AG04449 (cell line): ENCODE measurements at places on chromosomes 4 and X.

GRCh38 chrX:74343343-74344279, 39.6 kb downstream of the ZCCHC13 start:
- DNase-seq = peak; percentile 86

DNA sequence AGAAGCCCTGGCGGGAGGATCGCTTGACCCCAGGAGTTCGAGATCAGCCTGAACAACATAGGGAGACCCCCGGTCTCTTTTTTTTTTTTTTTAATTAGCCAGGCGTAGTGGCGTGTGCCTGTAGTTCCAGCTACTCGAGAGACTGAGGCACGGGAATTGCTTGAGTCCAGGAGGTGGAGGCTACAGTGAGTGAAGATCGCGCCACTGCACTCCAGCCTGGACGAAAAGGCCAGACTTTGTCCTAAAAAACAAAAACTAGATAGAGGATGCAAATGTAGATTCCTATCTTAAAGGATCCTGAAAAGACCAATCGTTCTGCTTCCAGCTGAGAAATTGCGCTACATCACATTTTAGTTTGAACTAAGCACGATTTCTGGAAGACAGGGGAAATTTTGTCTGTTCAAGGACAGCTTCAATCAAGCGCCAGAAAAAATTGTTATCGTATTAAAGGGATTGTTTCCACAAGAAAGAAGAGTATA, 627 bp upstream of the HSD17B11 start:
- DNase-seq = no peak

DNA sequence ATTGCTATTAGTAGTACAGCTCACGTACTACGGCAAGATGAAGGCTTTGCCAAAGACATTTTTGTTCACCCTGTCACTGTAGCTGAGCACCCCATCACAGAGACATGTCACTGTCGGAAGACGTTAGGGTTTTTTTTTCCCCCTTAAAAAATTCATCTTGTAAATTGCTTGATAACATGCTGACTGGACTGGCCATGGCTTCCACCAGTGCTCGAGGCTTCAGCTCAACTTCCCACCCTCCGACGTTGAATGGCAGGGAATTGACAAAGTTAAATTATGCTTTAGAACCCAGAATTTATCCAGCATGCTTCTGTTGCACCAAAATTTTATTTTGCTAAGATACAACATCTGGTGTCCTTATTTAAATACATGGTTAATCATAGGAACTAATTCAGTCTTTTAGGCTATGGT, 707 bp upstream of the OTUD4 start:
- no peak for DNase-seq

DNA sequence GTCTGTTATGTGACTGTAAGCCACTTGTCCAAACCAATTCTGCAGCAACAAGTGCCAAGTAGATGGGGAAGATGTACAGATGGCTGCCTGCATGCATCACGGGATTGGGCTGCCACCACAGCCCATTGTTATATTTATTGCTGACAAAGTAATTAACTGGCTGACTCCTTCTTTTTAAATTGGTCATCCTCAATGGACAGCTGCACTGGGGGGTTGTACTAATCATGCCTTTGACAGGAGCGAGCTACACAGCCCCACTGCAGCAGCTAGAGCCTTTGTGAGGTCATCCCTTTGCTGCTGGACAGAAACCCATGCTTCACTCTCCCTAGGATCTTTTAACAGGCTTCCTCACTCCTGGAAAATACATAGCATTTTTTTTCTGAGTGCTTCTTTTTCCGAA, 146.7 kb upstream of the CXXC4 start:
- DNase-seq = no peak

GRCh38 chr4:170229006-170229405, 139.2 kb upstream of the AADAT start:
- no peak for DNase-seq

DNA sequence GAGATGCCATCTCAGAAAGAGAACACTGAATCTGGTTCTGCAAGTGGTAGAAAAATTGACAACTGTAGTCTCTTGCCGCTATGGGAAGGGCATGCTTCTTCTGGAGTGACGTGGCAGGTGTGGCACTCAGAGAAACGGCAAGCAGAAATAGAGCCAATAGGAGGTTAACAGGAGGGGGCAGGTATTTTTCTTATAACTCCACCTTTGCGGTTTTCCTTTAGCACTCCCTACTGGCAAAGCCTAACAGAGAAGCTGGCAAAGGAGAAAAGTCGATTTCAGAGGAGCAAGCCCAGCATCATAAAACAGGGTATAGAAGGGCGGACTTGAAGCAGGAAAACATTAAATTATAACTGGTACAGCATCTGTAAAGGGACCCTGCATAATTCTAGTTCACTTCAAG, 1382.2 kb downstream of the PCDH18 start:
- DNase-seq = no peak

- no peak for DNase-seq
These were observed 62.7 kb upstream of the HELT start for GRCh38 chr4:184955636-184956035.

- DNase-seq = no peak
These were observed 1.6 kb upstream of the WWC2 start for GRCh38 chr4:183097231-183098018.

DNA sequence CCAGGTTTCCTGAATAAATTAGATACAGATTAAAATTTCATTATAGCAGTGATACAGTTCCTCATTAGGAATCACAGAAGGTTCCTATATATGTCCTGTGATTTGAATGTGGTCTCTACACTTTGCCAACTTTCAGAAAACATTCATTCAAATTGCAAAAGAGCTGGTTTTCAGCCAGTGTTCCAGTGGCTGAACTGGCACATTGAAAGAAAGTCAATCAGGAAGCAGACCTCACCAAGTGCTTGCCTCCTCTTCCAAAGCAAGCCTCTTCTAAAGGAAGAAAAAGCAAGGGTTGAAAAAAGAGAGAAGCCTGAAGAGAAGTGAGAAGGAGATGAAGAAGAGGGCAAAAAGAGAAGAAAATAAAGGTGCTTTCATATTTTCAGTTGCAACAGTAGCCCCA, 12.7 kb downstream of the KLHL34 start:
- no peak for DNase-seq

GRCh38 chrX:138638996-138639395, 72.5 kb downstream of the FGF13 start:
- DNase-seq = no peak

- DNase-seq = no peak
These were observed 99.5 kb downstream of the NEUROG2 start for GRCh38 chr4:112416464-112416863.

DNA sequence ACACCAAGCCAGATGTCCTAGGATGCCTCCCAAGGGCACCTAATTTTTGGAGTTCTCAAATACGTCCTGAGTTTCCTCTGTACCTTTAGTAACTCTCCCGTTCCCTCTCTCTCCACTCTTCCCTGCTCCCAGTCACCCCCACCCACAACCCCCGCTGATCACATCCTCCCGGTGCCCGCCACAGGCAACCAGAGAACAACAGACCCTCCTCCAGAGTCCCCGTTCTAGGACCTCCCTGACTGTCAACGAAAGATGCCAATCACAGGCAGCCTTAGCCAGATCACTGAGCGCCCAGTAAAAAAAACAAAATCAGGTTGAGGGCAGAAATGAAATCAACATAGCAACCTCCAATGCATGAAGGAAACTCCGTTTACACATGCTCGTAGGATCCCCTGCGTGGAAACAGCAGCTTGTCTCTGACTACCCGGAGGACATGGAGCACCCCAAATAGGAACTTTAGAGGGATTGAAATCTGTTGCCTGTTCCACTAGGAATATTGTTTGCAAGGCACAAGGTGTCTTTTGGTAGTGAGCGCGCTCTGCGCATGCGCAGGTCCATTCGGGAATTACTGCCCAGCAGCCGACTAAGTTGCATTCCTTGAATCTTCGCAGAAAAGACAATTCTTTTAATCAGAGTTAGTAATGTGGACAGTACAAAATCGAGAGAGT, at the start of gene GABRB1:
TSS of gene GABRB1 (plus strand) at position 557 of the 668 bp plus-strand sequence.
- no peak for DNase-seq

DNA sequence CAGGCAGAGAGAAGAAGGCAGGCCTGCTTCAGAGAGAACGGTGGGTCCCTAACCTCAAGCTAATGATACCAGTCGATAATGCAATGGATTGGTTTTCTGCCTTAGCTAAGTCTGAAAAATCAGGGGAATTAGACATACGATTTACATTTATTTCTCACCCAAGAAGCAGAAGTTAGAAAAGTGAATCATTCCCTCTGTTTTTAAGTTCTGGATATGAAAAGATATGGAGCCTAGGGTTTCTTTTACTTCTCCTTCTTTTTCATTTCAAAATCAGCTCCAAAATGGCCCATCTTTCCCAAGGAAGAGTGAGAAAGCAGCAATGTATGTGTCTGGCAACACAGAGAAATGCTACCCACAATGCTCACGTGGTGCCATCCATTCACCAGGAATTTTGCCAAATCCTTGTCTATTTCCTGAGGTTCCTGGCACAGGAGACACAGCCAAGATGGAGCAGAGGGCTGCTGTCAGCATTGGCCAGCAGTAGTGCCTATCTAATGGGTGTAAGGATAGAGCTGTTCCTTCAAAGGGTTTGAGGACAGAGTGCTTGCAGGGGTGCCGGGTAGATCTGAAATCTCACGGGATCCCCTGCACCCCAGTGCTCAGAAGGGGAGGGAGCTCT, 231.5 kb downstream of the MAML3 start:
- DNase-seq = no peak

DNA sequence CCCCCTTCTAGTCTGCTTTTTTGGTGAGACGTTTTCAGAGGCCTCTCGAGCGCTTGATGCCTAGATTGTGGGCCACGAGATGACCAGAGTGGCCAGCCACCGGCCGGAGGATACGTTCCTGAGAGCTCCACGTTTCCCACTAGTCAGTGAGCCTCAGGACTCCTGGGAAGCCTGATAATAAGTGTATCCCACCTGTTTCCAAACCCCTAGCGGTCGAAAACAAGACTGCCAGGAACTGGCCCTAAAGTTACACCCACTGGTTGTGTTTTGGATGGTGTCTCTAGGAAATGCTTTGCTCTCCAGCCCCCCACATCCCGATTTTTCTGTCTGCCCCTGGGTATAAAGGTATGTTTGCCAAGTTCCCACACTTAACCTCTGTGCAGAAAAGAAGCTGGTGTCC, 4.6 kb upstream of the RS1 start:
- DNase-seq = no peak
